Activated gamma-delta T cell treated with Interleukin-2 at 50 U/mL for 16 hours (primary cell): ENCODE measurements at places on chromosomes 5 and 9.
A peak's percentile ranks its signal among the peaks of the same experiment; 100 is the strongest.

GRCh38 chr5:9596171-9596780, 33.9 kb downstream of the TAS2R1 start:
- DNase-seq: no peak

DNA sequence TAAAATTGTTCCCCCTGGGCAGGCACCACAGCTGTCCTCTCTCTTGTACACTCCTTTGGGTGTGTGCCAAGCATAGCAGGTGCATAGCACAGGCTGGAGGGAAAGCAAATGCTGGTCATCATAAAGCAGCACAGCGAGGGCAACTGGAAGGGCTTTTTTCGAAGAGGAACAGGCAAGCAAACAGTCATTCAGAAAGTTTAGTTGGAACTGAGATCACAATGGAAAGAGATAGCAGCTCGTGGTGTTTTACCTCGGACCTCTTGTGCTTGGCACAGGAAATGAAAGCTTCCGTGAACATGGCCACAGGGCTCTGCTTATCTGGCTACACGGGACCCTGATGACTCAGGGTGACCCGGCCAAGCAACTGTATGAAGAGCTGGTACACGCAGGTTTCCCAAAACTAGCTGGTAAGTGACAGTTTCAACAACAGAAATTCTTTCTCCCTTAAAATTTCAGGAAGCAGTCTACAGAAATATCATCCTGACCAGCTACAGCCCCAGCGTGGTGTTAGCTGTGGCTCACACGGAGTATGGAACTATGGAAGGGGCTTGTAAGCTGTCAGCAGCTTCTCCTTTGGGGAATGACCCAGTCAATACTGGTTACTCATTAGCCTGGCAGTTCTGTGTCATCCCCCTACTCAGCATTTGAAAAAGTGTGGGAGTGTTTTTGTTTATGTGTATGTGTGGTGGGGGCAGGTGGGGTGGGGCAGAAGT, 48.1 kb downstream of the POC5 start:
- DNase-seq: peak; percentile 17

DNA sequence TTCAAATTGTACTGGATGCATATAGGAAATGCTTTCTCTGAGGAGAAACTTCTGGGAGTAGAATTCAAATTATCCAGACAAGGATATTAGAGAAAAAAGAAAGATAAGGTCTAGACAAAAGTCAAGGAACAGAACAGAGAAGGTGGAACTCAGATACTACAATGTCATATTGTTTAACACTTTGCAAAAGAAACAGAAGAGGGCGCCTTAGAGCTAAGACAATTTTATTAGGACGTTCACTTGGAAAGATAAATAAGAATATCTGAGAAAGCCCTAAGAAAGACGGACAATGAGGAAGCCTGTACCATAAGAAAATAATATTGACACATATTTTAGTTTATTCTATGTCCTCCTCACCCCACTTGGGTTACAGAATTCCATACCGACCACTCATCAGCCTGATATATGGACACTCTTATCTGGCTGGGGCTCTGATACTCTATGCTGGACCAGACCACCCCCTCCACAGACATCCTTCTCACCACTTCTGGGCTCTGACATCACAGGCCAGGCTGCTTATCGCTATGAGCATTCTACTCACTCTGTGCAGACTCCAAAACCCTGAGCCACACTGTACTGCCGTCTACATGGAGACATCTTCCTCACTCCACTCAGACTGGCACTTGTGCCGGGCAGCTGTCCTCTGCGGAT, 9.1 kb upstream of the AK3 start:
- no peak for DNase-seq

DNA sequence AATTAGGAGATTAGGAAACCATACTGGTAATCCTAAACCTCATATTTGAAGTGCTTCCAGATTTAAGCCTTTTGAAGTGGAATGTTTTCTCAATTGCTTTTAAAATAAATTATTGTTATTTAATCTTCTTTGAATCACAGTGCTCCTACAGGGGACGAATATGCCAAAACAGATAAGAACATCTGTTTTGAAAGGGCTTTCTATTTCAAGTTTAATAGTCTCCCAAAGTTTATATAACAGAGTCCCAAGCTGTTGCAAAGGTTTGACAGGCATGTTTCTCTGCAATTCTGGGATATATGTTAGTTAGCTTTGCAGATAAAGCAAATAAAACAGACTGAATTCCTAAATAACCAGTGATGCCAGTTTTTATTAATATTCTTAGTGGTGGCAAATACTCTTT, 803.7 kb downstream of the TLE4 start:
- DNase-seq: no peak

- peak; percentile 25 for DNase-seq
Measured at GRCh38 chr5:127936439-127936972, 147.1 kb upstream of the SLC12A2 start.
